ENCODE measurements at places on chromosomes 3 and 15.

DNA sequence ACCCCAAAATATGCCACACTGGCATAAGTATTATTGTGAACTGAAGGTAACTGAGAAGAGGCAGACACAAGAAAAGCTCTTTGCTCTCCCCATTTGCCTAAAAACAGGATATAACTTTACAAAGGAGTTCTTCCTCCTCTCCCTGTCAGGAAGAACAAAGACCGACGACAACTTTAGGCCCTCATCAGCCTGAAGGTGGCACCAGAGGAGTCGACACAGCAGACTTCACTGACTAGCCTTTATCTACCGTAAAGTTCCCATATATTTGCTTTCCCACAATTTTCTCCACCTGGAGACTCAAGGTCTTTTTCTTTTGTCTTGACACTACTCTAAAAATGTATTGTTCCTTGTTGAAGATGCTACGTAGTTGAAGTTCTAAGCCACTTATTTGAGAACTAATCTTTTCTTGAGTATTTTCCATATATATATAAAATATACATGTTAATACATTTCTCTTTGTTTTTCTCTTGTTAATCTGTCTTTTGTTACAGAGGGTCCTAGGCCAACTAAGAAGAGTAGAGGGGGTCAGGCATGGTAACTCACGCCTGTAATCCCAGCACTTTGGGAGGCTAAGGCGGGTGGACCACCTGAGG lies 16.2 kb upstream of the XIRP1 start:
- peak; percentile 24 for DNase-seq

DNA sequence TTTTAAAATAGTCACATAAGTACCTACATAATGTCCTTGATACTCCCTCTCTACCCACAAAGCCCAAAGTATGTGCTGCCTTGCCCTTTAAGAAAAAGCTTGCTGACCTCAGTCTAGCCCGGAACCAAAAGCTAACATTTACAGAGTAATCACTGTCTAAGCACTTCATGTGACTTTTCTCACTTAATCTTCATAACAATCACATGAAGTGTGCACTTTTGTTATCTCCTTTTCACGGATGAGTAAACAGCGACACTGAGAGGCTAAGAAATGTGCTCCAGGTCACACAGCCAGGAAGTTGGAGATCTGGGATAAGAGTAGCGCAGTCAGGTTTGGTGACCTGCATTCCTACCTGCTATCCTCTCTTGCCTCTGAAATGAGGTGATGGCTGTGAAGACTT lies 194.0 kb downstream of the ITPR1 start:
- no peak for DNase-seq

- no peak for DNase-seq
These were observed 1078.9 kb downstream of the TUSC7 start for GRCh38 chr3:117788506-117788905.

GRCh38 chr3:57068437-57069089 lies 8.1 kb downstream of the SPATA12 start:
- DNase-seq: no peak

- DNase-seq: no peak
These were observed 97.6 kb upstream of the GAP43 start for GRCh38 chr3:115525731-115526130.

DNA sequence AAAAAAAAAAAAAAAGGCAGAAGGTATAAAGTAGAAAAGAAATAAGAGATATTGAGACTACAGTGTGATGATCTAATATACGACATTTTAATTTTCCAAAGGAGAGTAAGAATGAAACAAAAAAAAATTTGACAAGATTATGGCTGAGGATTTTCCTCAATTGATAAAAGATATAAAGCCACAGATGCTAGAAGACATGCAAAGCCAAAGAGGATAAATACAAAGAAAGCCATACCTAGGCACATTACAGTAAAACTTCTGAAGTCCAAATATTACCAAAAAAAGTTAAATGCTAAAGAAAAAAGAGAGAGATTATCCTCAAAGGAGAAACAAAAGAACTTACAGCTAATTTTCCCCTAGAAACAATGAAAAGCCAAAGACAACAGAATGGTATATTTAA lies 20.3 kb upstream of the SUSD5 start:
- DNase-seq: no peak

- no peak for DNase-seq
These were observed 1.5 kb upstream of the CD200R1L start for GRCh38 chr3:112848196-112848595.

DNA sequence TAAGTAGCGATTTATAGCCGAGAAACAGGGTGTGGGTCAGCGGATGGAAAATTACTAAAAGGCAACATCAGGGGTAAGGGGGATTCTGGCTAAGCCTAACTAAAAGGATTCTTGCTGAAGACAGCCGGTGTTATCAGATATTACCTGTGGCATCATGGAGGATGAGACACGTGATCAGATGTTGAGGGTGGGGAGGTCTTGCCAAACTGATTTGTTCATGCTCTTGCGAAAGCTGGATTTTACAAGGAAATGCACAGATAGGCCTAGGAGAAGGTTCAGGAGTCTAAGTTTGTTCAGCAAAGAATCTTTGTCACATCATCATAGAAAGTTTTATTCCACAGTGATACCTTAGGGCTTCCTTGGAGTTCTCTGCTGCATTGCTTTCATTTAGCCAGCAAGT lies 396.8 kb upstream of the TBL1XR1 start:
- no peak for DNase-seq

- peak; percentile 82 for DNase-seq
These were observed 82.0 kb upstream of the LMOD3 start for GRCh38 chr3:69204315-69204957.

DNA sequence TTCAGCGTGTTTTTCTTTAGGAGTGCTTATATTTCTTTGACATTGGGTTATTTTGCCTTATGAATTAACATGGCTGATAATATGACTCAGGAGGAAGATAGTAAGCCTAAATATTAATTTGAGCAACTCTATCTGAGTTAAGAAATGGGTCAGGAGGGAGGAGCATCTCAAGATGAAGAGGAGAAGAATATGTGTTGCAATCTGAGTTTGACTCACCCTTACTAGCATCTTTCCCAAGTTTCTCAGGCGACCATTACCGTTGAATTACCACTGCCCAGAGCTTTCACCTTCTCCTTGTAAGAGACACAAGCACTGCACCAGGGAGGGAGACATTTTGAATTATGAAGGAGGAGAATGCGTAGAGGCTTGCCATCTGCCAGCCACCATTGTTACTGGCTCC lies 138.3 kb upstream of the MYRIP start:
- no peak for DNase-seq

GRCh38 chr3:24401090-24401810 lies 93.4 kb downstream of the THRB start:
- DNase-seq: no peak

GRCh38 chr3:81080608-81081007 lies 680.8 kb downstream of the GBE1 start:
- no peak for DNase-seq

- DNase-seq: no peak
These were observed 585 bp downstream of the KIF23 start for GRCh38 chr15:69414701-69415167.

DNA sequence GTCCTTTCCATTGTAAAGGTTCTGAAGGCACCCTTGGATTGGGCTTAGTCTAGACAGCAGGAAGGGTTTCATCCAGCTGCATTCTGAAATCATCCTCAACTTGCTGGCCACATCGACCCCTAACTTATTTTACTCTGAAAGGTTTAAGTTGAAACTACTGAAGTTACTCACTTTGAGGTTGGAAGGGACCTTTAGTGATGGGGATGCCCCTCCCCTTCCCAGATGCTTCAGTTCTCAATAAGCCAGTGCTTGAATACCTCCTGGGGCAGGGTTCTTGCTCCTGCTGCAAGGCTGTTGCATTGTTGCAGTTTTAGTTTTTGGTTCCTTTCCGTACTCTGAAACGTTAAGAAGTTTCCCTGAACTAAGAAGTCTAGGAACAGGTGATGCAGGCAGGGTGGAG lies 26.4 kb downstream of the FGD5 start:
- no peak for DNase-seq

DNA sequence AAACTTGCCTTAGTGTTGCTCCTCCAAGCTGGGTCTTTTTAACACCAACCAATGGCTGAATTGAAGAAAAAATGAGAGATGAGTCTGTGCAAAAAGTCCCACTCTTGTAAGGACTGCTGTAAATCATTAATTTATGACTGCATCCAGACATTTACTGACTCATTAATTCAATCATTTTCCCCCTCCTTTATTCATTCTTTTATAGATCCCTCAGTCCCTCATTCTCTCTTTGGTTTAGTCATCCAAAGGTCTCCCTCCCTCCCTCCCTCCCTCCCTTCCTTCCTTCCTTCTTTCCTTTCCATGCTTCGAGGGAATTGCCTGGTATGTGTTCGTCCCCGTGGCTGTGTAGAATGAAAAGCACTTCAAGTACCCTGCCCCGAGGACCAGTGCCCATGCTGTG lies 35.3 kb upstream of the MRPS22 start:
- no peak for DNase-seq

DNA sequence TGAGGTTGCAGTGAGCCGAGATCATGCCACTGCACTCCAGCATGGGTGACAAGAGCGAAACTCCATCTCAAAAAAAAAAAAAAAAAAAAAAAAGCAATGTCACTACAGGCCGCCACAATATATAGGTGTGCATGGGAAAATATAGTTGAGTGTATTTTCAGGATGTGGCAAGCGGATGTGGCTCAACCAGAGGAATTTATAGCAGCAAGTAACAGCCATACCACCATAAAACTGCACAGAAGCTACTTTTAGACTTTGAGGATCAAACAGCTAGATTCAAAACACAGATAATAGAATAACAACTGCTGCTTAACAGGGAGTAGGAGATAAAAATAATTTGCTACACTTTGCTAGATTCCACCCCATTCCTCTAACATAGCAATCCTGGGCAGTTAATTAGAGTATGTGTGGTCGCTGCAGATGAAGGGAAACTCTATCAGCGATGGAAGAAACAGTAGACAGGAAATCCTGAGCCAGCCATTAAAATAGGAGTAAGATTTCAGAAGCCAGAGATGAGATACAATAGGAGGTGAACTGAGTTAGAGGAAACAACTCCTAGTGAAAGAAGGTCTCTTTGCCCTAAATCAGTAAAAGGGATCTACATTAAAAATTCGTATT lies 318.7 kb upstream of the STT3B start:
- DNase-seq: no peak

GRCh38 chr15:36737430-36737891 lies 158.0 kb downstream of the CDIN1 start:
- DNase-seq: no peak

- DNase-seq: peak; percentile 60
These were observed 35.9 kb downstream of the SAXO2 start for GRCh38 chr15:82298520-82298919.
